ENCODE measurements at places on chromosomes 5 and 9.
A peak's percentile ranks its signal among the peaks of the same experiment; 100 is the strongest.

DNA sequence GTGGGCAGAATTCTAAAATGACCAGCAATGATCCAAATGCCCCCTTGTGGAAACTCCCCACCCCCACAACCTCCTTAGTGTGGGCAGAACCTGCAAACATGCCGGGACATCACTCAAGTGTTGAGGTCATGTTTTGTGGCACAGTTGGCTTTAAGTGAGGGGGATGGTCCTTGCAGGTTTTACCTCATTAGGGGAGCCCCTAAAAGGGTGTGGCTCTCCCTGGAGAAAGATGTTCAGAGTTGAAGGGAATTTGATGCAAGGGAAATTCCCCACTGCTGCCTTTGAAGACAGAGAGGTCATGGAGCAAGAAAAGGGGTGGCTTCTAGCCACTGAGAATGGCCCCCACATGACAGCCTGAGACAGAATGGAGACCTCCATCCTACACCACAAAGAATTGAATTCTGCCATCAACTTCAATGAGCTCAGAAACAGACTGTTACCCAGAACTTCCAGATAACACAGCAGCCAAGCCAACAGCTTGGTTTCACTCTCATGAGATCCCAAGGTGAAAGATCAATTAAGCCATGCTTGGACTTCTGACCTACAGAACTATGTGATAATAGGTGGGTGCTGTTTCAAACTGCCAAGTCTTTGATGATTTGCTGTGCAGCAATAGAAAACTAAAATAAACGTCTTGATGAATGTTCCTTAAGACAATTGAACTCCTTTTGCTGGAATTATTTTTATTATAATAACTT is 103.4 kb downstream of the MED10 start:
- no peak for DNase-seq

DNA sequence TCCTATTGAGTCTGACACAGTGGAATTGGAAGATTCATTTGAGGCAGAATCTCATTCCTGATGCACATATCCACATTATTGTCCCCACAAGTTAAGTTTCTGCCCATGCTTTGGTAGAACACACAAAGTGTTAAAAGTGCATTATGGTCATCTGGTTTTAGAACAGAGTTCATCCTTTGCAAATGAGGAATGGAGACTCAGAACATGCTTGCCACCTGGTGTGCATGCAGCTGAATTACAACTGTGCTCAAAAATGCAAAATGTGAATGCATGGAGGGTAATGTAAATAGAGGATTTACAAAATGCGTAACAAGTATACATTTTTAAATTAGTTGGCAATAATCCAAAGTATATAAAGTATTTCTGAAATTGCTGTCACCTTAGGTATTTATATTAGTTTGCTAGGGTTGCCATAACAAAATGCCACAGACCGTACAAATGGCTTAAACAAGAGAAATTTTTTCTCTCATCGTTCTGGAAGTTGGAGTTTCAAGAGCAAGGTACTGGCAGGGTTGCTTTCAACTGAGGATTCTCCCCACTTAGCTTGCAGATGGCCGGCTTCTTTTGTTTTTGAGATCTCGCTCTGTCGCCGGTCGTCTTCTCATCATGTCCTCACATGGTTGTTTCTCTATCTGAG is 671.1 kb downstream of the TAF11L14 start:
- peak; percentile 8 for DNase-seq

DNA sequence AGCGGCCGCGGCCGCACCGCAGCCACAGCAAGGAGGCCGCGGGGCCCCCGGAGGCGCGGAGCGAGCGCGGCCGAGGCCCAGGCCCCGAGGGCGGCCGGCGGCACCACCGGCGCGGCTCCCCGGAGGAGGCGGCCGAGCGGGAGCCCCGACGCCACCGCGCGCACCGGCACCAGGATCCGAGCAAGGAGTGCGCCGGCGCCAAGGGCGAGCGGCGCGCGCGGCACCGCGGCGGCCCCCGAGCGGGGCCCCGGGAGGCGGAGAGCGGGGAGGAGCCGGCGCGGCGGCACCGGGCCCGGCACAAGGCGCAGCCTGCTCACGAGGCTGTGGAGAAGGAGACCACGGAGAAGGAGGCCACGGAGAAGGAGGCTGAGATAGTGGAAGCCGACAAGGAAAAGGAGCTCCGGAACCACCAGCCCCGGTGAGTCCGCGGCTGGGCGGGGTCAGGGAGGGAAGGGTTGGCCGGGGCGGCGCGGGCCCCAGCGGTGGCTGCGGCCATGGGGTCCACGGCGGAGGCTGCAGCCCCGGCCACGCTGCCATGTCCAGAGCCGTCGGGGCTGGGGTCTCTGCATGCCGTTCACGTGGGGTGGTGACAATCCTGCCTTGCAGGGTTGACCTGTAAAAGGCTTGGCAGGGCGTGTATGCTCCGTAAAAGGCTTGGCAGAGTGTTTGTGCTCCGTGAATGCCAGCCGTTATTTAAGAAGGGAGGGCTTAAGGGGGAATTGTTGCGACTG is 146.0 kb downstream of the CACNA1B start:
- no peak for DNase-seq

- no peak for DNase-seq
These were observed 106.9 kb upstream of the SEMA6A start for GRCh38 chr5:116681334-116682013.

DNA sequence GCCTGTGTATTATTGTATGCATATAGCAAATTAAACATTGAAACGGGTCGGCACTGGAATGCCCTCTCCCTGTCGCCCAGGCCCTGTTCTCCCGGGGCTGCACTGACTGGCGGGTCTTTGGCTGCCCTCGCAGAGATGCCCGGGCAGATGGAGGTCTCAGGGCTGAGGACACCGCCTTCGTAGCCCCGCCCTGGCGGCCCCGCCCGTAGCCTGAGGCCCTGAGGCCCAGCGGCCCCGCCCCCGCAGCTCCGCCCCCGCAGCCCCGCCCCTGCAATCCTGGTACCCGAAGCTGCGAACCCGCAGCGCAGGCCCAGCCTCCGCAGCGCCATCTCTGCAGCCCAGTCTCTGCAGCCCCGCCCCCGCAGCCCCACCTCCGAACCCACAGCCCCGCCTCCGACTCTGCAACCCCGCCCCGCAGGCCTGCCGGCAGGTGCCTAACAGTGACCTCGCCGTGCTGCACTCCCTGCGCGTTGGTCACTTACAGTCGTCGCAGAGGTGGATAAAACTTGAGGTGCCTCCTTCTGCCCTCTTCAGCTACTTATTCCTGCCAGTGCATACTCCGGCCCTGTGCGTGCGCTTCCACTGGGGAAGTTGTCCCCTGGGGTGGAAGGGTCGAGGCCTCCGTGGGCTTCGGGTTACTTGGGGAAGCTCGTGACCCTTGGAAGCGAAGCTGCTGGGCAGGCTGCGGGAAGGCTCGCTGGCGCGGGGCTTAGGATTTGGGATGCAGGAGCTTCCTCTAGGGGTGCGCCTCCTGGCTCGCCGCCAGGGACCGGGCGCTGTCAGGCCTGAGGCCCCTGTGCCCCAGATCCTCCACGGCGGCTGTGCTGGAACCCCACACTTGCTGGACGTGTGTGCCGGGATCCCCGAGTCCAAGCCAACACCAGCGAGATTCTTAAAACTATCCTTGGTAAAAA is 72.3 kb downstream of the ICE1 start:
- no peak for DNase-seq

DNA sequence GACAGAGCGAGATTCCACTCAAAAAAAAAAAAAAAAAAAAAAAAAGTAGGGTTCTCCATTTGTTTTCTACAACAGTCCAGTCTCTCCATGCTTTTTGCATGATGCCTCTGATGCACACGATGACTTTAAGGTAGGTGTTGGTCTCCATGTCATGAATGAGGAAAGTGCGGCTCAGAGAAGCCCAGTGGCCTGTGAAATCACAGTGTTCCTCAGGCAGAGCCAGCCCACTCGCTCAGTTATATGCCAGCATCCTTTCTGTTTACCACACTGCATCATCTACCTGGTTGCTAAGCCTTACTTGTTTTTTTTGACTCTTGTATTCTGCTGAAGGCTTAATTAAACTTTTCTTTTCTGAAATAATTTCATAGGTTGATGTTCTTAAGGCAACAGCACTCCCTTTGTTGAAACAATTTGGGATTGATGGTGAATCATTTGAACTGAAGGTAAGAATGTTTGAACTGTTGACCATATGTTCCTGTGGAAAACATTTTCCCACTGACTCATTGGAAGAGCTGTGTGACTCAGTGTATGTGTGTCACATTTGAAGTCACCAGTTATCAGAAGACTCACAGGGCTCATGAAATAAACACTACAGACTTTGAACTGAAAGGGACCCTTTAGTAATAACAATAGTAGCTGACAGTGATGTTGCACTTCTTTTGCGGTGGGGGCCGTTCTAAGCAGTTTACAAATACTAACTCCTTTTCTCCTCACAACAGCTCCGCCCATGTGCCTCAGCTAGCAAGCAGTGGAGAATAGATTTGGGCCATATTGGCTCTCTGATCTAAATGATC is 40.2 kb downstream of the RCL1 start:
- no peak for DNase-seq

GRCh38 chr5:177299697-177300096 is 3.8 kb downstream of the RAB24 start:
- no peak for DNase-seq

DNA sequence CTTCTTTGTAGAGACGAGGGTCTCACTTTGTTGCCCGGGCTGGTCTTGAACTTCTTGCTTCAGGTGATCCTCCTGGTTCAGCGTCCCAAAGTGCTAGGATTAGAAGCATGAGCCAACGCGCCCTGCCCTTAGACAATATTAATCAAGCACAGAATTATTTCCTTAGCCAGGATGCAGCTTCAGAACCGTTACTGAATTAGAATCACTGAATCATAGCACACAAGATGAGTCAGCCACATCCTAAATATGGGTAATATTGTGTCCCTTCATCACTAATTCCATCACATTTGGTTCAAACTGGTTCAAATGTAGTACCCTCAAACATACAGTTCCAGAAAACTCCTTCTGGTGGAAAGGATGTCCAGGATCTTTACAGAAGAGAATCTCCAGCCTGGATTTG is 82.7 kb downstream of the BNC2 start:
- no peak for DNase-seq

DNA sequence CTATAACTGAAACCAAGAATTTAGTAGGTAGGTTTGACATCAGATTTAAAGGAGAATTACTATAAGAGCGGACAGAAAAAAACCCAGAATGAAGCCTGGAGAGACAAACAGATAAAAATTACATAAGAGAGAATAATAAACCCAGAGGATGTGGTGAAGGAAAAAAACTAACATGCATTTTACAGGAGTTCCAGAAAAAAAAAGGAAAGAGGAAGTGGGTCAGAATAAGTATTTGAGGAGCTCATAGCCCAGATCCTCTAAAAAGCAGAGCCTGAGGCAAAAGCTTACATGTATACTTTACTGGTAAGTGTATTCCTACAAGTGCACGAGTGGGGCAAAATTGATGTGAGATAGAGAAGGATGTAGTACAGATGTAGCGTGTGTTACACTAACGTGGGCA is 43.1 kb upstream of the NAA35 start:
- DNase-seq: peak; percentile 16

- no peak for DNase-seq
These were observed 292.4 kb upstream of the TLE4 start for GRCh38 chr9:79279356-79279755.

GRCh38 chr5:127492854-127493738 is 24.3 kb upstream of the PRRC1 start:
- DNase-seq: peak; percentile 28

- DNase-seq: no peak
These were observed 15.2 kb downstream of the IPPK start for GRCh38 chr9:92654481-92655301.

GRCh38 chr5:80238778-80239679 is 16.8 kb downstream of the SERINC5 start:
- DNase-seq: peak; percentile 63

DNA sequence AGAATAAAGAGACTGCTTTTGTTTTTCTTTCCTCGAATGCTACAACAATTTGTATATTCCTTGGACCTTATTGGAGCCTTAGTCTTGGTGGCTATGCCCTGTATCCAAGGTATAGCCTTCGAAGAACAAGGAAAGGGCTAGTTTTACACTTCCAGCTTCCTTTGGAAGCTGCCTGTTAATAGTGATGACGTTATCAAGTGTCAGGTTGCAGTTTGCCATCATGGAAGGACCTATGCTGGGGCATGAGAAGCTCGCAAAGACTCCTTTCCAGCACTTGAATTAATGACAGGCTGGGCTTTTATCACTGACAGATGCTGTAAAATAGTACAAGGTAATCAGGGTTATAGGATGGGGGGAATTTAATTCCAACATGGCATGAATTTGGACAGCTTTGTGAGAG is 157.9 kb downstream of the KDM4C start:
- DNase-seq: no peak

GRCh38 chr5:177966009-177966838 is 29.8 kb downstream of the PROP1 start:
- no peak for DNase-seq

DNA sequence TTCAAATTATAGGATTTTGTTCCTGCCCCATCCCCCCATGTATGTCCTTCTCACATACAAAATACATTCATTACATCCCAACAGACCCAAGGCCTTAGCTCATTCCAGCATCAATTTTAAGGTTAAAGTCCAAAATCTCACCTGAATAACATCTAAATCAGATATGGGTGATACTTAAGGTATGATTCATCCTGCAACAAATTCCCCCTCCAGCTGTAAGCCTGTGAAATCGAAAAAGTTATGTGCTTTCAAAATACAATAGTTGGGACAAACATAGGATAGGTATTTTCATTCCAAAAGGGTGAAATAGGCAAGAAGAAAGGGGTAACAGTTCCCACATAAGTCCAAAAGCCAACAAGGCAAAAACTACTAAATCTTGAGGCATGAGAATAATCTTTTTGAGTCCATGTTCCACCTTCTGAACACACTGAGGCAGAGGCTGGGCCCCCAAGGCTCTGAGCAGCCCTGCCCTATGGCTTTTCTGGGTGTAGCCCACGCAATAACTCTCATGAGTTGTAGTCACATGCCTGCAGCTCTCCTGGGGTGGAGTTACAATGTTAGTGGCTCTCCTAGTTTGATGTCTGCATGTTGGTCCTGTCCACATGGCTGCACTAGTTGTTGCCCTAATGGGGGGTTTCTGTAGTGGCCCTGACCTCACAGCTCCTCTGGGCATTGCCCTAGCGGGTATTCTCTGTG is 243.9 kb upstream of the SMARCA2 start:
- no peak for DNase-seq

- no peak for DNase-seq
These were observed 210.8 kb upstream of the ELL2 start for GRCh38 chr5:96172436-96172835.
